ENCODE measurements at places on chromosomes 16 and 17.

- no peak for DNase-seq
These were observed 15.8 kb downstream of the CIITA start for GRCh38 chr16:10892782-10893318.

DNA sequence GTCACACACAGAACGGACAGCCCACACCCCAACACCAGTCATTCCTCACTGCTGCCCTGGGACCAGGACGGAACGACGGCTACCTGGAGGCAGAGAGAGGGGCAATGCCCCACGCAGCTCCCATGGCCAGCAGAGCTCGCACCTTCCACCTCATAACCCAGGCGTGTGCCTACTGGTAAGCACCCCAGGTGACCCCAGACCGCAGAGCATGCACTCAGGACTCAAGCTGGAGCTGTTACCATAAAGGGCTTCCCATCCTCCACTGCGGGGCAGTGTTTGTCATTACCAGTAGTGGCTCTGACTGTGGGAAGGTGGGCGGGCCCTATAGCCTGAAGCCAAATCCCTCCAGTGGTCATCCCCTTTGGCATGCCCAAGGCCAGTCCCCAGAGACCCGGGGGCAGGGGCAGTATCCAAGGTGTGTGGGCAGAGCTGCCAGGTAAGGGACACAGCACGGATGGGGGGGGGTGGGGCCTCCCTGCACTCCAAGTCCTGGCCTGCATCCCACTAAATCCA is 4.7 kb upstream of the BCAR1 start:
- no peak for DNase-seq

- DNase-seq, result no peak
These were observed 2.9 kb downstream of the TMEM170A start for GRCh38 chr16:75461575-75461974.

GRCh38 chr16:20956319-20956718 is 55.7 kb downstream of the LYRM1 start:
- no peak for DNase-seq

DNA sequence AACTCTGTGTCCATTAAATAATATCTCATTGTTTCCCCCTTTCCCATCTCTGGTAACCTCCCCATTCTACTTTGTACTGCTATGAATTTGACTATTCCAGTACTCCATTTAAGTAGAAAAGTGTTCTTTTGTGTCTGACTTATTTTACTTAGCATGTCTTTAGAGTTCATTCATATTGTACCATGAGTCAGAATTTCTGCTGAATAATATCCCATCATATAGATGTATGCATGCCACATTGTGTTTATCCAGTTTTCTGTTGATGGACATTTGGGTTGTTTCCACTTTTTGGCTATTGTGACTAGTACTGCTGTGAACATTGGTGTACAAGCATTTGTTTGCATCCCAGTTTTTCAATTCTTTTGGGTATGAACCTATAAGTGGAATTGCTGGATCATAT is 6.0 kb downstream of the PPM1D start:
- DNase-seq, result no peak

- no peak for DNase-seq
These were observed 2.3 kb downstream of the C17orf58 start for GRCh38 chr17:67993998-67994361.

- DNase-seq, result peak; percentile 7
These were observed at the start of gene ST6GALNAC2 for GRCh38 chr17:76585649-76586593. TSS of gene ST6GALNAC2 (minus strand) at chr17:76585860. CDS start at chr17:76585808, 52 bp downstream.

GRCh38 chr16:56866955-56867830 is 2.2 kb downstream of the SLC12A3 start:
- no peak for DNase-seq
